Brain pericyte (primary cell): ENCODE measurements at places on chromosomes 2 and 18.

GRCh38 chr2:161556440-161556839 lies 67.8 kb upstream of the SLC4A10 start:
- no peak for DNase-seq

DNA sequence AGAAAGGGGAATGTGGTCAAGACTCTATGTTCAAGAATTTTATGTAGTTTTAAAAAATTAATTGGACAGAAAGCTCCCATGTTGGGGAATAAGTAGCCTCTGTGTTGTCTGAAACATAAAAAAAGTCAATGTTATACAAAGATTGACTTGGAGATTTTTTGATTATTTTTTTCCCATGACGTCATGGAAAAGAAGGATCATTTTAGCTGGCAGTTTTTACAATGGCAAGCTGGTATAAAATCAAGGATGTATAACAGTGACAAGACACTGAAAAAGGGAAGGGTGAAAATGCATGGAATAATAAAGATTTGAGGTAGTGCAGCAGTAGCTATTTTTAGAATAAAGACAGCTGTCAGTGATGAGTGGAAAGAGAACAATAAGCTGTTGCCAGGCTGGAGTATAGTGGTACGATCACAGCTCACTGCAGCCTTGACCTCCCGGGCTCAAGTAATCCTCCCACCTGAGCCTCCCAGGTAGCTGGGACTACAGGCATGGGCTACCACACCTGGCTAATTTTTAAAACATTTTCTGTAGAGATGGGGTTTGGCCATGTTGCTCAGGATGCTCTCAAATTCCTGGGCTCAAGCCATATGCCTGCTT lies 9.2 kb downstream of the SLC39A10 start:
- no peak for DNase-seq

GRCh38 chr2:125745514-125745913 lies 910.4 kb upstream of the GYPC start:
- DNase-seq, result no peak

DNA sequence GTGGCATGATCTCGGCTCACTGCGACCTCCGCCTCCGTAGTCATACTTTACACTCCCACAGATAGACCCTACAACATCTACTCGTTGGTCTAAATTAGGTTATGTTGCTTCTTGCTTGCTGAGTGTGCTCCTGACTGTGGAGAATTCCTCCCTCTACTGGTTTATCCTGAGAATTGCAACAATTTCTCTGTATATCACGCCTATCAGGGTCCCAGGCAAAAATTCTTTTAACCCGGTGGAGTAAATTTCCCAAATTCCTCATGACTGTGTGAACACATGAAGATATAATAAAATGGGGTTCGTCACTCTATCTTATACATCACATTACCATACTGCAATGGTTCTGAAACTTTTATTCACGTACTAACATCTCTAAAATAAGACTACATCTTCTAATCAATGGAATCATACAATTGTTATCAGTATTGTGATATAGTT lies 156.7 kb downstream of the EVA1A start:
- peak; percentile 1 for DNase-seq

DNA sequence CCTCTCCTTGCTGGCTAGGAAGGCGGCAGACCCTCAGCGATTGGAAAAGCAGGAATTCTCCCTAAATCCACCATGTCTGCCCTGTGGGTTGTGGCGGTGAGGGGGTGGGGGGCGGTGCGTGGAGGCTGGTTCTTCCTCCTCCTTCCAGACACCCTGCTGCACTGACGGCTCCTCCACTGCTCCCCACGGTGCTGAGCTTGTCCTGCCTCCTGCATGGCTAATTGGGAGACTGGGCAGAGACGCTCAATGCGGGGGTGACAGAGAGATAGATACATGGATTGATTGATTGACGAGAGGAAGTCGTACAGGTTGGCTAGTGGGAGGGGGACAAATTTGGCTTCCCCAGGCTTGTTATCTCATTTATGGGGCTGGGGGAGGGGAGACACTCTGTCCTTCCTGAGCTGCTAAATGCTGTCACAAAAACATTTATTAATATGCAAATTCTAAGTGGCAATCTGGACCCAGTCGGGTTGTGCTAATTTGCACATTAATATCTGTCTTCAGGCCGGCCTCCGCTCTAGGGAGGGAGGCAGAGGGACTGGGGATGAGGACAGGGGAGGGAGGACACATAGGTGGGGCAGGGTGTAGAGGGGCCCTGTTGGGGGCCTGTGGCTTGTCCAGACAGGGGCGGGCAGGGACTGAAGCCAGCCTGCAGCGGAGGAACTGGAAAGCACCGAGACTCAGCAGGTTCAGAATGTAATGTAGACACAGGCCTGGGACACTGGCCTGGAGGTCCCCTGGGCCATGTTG lies 181.6 kb downstream of the CELF4 start:
- no peak for DNase-seq

DNA sequence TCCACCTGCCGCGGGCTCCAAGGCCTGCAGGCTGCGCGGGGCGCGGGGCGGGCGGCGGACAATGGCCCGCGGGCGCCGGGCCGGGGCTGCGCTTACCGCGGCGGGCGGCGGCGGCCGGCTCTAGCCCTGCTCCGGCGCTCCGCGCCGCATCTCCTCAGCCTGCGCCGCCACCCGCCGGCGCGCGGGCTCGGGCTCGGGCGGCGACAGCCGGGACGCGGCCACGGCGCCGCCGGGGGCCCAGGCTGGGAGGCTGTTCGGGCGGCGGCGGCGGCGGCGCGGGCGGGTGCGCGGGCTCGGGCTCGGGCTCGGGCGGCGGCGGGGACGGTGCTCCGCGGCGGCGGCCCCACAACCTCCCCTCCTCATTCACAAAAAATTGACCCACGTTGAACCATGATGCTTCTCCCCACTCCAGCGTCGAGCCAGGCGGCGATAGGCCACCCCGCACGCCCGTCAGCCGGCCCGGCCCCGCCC lies at the start of gene HDAC4:
HDAC4 (minus strand) TSS at position 425 of the 471 bp plus-strand sequence. CDS start 48,321 bp downstream, outside the sequence.
- no peak for DNase-seq

DNA sequence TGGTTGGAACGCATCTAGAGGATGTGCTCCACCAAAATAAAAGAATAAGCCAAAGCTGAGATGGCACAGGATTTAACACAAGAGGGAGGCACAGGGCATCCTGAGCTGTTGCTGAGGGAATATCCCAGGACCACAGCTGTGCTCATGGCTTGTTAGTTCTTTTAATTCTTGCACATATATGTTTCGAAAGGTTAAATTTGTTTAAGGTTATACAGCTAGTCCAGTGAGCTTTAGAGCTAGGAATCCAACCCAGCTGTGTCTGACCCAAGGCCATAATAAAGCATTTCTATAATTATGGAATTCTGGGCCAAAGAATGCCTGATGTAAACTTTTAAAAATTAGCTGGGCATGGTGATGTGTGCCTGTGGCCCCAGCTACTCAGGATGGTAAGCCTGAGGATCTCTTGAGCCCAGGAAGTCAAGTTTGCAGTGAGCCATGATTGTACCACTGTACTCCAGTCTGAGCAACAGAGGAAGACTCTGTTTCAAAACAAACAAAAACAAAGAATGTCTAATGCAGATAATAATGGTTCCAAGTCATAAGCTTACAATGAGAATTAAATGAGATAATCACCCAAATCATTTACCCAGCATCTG lies 66.4 kb upstream of the CCBE1 start:
- DNase-seq, result no peak

GRCh38 chr2:181673173-181673572 lies 7.1 kb downstream of the NEUROD1 start:
- no peak for DNase-seq
